NCI-H187 (cell line): ENCODE measurements at places on chromosomes 5 and 9.
A peak's percentile ranks its signal among the peaks of the same experiment; 100 is the strongest.

GRCh38 chr9:28587052-28587451 lies 1013.8 kb upstream of the C9orf72 start:
- no peak for DNase-seq

- peak; percentile 25 for DNase-seq
These were observed 131.8 kb upstream of the CHD1 start for GRCh38 chr5:99060306-99061261.

GRCh38 chr9:135330307-135330631 lies 149.3 kb upstream of the PPP1R26 start:
- peak; percentile 49 for DNase-seq

DNA sequence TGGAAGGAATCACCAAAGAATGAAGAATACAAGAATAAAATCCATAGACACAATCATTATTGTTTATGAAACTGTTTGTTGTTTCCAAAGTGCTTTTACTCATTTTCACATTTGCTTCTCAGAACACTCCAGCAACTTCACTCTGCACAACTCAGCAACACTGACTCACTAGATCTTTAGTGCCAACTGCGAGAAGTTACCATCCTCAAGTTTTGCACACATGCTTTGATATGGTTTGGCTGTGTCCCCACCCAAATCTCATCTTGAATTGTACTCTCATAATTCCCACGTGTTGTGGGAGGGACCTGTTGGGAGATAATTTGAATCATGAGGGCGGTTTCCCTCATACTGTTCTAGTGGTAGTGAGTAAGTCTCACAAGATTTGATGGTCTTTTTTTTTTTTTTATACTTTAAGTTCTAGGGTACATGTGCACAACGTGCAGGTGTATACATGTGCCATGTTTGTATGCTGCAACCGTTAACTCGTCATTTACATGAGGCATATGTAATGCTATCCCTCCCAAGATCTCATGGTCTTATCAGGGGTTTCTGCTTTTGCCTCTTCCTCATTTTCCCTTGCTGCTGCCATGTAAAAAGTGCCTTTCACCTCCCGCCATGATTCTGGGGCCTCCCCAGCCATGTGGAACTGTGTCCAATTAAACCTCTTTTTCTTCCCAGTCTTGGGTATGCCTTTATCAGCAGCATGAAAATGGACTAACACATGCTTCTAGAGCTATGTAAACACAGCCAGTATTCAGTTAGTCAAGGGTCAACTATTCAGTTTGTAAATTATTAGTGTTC lies 36.9 kb downstream of the CLINT1 start:
- DNase-seq, result no peak

GRCh38 chr5:21810737-21811316 lies 1042.3 kb downstream of the CDH12 start:
- DNase-seq, result no peak

GRCh38 chr9:12843735-12844134 lies 68.9 kb downstream of the LURAP1L start:
- DNase-seq, result no peak

DNA sequence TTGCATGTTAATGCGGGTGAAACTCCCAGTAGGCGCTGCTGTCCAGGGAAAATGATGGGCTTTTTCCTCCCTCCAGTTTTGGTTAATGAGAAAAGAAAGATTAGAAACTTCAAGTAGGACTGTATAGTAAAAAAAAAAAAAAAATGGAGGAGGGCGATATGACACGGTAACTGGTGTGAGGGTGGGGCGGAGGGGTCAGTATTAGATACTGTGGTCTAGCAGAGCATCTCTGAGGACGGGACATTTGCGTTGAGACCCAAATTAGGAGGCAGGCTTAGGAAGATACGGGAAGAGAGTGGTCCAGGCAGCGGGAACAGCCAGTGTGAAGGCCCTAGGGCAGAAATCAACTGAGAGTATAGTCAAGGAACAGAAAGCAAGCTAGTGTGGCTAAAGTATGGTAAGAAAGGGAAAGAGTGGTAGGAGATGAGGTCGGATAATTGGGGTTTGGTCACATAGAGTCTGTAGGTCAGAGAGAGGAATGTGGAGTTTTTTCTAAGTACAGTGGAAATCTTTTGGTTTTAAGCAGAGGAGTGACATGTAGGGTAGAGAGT lies 707 bp downstream of the RMND5B start:
- no peak for DNase-seq
